ENCODE measurements at places on chromosomes 7 and 10.

DNA sequence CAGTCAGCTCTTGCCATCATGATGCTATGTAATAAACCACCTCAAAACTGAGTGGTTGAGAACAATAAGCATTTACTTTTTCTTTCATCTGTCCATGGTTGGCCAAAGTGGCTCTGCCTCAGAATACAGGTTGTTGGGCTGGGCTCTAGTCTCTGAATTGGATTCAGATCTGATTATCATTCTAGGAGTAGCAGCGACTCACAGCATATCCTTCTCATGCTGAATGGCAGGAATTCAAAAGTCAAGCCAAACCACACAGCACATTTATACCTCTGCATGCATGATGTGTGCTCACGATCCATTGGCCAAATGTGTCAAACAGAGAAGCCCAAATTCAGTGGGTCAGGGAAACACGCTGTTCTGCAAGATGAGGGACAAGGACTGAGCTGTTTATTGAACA, 13.6 kb upstream of the GALNT11 start:
- DNase-seq: no peak

- no peak for DNase-seq
Measured at GRCh38 chr7:44077681-44078091, 4.6 kb downstream of the POLM start.

DNA sequence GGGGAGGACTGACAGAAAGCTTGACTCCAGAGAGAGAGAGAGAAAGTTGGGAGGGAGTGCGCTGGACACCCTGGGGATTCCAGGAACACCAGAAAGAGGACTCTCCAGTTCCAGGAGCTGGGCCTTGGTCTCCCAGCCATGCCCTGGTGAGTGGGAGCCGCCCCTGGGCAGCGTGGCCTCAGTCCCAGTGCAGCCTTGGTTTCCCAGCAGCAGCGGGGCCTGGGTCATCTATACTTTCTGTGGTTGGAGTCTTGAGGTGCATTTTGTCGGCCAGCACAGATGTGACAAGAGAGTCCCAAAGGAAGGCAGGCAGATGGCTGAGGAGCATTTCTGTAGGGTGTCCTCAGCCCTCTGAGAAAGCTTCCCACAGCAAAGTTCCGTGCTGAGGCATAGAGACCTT, 334.7 kb upstream of the ZNF32 start:
- no peak for DNase-seq

GRCh38 chr7:25196132-25196896, 32.0 kb downstream of the NPVF start:
- DNase-seq: no peak

GRCh38 chr10:114034923-114035645, 8.6 kb upstream of the ADRB1 start:
- no peak for DNase-seq

DNA sequence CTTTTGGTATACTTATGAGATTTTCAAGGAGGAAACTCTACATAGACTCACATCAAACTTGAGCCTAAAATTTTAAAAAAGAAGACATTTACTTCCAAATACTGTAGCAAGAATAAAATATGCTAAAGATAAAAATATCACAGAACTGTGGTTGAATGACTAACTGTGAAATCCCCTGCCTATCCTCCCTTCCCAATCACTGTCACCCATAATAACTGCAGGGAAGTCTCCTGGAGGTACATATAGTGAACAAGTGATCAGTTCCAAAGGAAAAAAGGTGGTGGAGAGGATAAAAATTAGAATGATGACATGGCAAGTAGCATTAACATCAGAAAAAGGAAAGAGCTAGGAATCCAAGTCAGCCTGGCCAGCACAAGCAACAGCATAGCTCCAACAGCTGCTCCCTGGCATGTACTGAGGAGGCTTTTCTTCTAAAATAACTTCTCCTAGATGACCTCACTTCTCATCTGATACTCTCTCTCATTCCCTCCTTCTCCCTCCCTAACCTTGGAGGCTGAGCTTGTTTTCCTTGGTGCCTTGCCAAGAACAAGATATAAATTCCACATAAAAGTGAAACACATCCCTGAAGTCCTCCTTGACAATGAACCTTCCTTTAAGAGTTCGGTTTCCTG, 124.0 kb downstream of the IQUB start:
- no peak for DNase-seq

- no peak for DNase-seq
Measured at GRCh38 chr7:141444961-141445360, 106.2 kb upstream of the AGK start.

DNA sequence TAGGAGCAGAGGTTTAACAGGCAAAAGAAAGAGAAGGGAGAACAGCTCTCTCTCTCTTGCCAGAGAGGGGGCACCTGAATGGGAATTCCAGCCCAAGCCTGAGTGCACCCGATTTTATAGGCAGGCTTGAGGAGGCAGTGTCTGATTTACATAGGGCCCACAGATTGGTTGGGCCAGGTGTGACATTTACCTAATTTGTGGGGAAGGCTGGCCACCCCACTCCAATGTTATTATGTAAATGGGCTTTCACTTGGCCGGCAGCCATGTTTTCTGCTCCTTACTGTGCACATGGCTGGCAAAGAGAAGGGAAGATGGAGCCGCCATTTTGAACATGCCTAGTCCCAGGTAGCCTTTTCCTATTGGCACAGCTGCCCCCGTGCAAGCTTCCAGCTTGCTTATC, 735.5 kb upstream of the AUTS2 start:
- no peak for DNase-seq

GRCh38 chr10:77582710-77583115, 54.9 kb downstream of the KCNMA1 start:
- no peak for DNase-seq

DNA sequence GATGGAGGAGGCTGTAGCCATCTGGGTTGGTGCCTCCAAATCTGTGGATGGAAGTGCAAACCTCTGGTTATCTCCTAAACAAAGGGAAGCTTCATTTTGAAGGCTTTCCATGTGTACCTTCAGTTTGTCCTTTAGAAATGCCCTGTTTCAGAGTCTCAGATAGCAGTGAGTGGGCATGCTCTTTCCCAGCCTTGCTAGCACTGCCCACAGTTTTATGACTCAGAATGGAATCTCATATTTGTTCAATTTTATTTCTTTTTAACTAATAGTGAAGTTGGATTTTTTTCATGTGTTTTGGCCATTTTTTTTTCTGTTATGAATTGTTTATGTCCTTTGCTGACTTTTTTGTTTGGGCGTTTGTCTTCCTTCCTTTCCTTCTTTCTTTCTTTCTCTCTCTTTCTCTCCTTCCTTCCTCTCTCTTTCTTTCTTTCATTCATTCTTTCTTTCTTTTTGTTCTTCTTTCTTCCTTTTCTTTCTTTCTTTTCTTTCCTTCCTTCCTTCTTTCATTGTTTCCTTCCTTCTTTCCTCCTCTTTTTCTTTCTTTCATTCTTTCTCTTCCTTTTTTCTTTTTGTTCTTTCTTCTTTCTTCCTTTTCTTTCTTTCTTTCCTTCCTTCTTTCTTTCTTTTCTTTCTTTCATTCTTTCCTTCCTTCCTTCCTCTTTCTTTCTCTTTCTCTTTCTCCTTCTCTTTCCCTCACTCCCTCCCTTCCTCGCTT, 25.6 kb downstream of the PRF1 start:
- no peak for DNase-seq

- DNase-seq: no peak
Measured at GRCh38 chr7:115678086-115678982, 352.2 kb downstream of the TFEC start.

GRCh38 chr10:62811159-62811875, 4.8 kb downstream of the EGR2 start:
- peak; percentile 59 for DNase-seq

GRCh38 chr10:46025406-46025805, 5.0 kb downstream of the NCOA4 start:
- DNase-seq: no peak

- no peak for DNase-seq
Measured at GRCh38 chr10:33273295-33274002, 61.0 kb downstream of the NRP1 start.

GRCh38 chr10:126215746-126216631, 172.3 kb downstream of the ADAM12 start:
- no peak for DNase-seq

GRCh38 chr7:31096877-31097258, 44.8 kb downstream of the ADCYAP1R1 start:
- DNase-seq: no peak

DNA sequence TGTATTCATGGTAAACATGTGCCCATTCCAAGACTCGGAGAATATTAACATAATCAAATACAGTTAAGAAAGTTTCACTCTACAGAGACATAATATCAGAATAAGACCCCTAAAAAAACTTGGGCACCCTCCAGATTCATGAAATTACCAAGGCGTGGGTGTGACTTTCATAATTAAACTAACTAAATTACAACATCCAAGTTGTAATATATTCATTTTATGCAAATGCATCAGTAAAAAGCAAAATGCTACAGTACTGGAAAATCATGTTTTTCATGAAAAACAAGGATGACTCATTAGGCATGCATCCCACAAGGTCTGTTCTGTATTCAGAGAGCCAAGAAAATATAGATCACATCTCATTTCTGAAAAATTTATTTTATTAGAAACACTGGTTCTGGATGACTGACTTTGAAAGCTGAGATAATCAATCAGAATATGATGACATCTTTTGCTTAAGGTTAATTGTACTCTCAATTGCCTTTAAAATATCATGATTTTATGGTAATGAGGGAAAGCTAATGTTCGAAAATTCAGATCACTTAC, 248.8 kb upstream of the SMIM30 start:
- no peak for DNase-seq

DNA sequence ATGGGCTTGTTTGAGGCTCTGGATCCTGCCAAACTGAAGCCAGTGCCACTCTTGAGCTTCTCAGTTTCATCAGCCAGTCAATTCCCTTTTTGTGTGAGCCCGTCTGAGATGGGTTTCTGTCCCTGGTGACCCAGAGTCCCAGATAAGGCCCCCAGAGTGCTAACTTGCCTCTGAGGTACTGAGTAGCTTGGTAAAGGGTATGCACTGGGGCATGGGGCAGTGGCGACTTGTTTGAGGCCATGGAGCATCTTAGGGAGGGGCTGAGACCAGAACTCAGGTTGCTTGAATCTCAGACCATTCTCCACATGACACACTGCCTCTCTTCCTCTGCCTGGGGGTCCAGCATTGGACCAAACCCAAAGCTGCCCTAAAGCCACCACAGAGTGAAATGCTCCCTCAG, 35.2 kb upstream of the NANOS1 start:
- DNase-seq: no peak

- no peak for DNase-seq
Measured at GRCh38 chr7:22143491-22143890, 197.8 kb upstream of the CDCA7L start.

- DNase-seq: no peak
Measured at GRCh38 chr10:102255404-102255803, 10.1 kb downstream of the GBF1 start.

- DNase-seq: no peak
Measured at GRCh38 chr10:71537125-71537524, 140.4 kb downstream of the CDH23 start.

- DNase-seq: no peak
Measured at GRCh38 chr10:103574097-103575061, 80.9 kb downstream of the NEURL1 start.

DNA sequence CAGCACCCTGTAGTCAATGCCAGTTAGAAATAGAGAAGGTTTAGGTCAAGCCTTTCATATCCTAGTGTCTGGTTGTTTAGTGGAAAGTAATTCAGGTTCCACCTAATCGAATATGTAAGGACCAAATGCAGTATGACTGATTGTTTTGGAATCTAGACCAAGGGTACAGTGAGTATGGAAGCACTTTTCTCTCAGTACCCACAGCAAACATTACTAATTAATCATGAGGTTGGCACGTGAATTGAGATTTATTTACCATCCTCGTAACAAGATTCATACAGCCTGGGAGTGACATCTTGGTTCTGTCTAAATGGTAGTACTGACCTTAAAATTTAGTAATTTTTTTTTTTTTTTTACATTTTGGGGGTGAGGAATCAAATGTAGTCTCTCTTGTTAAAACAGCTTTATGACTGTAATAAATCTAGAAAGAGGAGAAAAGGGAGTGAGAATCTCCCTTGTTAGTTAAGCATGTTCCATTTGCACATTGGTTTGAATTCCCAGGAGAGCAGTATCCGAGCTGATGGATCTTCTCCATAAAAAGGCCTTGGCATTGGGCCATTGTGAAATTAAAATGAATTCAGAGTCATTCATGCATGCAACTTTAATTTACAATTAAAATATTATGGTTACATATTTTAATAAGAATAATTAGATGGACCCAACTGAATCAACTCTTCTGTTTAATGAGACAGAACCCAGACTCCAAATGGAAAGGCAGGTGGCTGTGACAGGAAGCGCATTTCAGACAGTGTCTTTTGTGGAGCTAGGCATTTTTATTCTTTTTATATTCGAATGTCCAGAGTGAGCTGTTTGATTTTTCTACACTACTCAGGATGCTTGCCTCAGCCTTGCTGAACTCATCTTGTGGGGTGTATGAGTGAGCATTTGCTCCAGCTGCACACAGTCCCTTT, 57.6 kb downstream of the SNX10 start:
- DNase-seq: no peak

- DNase-seq: no peak
Measured at GRCh38 chr7:106480616-106481031, 180.3 kb downstream of the CCDC71L start.

GRCh38 chr10:124091646-124092249, 1.6 kb downstream of the CHST15 start:
- no peak for DNase-seq

- DNase-seq: no peak
Measured at GRCh38 chr7:537911-538634, 18.4 kb upstream of the PDGFA start.

DNA sequence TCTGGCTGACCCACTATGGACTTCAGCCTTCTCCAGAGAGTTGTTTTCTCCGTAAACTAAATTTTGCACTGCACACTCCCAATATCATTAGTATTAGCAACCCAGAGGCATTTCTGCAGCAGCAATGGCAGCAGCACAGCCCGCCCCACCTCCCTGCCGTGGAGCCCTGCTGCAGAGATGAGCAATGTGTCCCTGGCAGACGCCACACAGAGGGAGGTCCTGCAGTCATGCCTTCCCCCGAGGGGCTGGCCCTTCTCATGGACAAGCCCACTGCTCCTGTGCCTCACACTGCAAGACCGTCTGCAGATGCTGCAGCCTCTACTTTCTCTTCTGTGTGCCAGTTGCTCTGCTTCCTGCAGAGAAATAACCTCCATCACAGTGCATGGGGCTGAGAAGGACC, 393.4 kb upstream of the MKI67 start:
- no peak for DNase-seq

GRCh38 chr10:127349737-127350136, 153.3 kb upstream of the INSYN2A start:
- DNase-seq: no peak

GRCh38 chr10:28284126-28284525, 18.7 kb downstream of the MPP7 start:
- DNase-seq: no peak

DNA sequence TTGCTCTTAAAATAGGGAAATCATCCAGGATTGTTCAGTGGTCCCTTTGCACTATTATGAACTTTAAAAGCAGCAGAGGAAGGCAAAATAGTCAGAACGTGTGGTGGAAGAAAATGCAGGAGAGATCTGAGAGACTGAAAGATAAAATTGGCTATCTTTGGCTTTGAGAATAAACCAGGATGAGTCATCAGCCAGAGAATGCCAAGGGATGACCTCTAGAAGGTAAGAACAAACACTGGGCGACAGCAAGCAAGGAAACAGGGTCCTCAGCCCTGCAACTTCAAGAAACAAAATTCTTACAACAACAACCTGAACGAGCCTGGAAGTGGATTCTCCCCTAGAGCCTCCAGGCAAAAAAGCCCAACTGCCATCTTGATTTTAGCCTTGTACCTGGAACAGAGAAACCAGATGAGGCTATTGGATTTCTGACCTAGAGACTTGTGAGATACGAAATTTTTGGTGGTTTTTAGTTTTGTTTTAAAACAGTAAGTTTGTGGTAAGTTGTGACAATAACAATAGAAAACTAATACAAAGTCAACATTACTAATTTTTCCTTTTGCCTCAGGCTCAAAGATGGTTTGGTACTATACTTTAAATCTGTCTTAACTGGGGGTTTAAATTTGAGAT, 130.2 kb upstream of the CNTNAP2 start:
- no peak for DNase-seq
